Lower leg skin (tissue), 4 donors: ENCODE measurements at places on chromosomes 1 and 21. TPM values are rescaled to one million over a fixed set of nuclear protein-coding genes. Genes with fewer than 3 reads are reported as not detected.

- no peak for DNase-seq
Observed at GRCh38 chr1:62905872-62906271, 121.9 kb downstream of the ATG4C start.

DNA sequence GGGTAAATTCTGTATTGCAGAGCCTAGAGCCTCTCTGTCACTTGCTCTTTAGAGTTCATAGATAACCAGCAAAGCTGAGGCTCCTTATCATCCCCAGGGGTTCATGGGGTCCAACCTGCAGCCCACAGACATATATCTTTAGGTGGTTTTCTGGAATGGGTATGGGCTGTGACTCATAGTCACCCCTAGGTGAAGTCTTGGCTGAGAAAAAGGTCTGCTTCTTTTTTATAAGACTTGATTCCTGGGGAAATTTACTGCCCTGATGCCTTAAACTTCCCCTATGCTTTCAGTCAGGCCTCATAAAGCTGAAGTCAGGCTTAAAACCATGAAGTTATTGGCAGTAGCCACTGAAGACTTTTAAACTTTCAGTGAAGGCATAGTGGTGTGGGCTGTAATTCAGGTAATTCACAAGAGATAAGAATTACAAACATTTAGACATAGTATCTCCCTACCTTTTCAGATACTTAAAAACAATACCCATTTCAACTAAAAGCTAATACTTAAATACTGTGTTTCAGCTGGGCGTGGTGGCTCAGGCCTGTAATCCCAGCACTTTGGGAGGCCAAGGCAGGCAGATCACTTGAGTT, 46.8 kb downstream of the MACO1 start:
- no peak for DNase-seq

LAPTM5 gene
- 8.7 TPM for total RNA-seq

IL20 gene
- total RNA-seq = not detected

DNA sequence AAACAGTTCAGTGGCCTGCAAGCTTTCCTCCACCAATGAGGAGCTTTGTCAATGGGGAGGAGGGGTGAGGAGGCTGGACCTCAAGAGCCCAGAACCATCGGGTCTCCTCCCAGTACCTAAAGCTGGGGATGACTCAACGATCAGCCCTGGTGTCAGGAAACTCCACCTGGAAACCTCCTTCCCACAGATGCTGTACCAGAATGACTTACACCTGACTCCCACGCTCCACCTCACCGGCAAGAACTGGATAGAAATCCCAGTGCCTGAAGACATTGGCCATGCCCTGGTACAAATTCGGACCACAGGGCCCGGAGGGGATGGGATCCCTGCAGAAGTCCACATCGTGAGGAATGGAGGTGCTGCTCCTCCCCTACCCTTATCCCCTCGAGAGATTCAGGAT, 11.4 kb downstream of the TMEM81 start:
- DNase-seq = peak; percentile 68

BRINP2 gene
- 0.42 TPM for total RNA-seq

GRCh38 chr1:192849442-192849841, 40.6 kb downstream of the RGS2 start:
- no peak for DNase-seq

SH2D1B gene
- not detected for total RNA-seq

MYBPHL gene
- not detected for total RNA-seq

DNA sequence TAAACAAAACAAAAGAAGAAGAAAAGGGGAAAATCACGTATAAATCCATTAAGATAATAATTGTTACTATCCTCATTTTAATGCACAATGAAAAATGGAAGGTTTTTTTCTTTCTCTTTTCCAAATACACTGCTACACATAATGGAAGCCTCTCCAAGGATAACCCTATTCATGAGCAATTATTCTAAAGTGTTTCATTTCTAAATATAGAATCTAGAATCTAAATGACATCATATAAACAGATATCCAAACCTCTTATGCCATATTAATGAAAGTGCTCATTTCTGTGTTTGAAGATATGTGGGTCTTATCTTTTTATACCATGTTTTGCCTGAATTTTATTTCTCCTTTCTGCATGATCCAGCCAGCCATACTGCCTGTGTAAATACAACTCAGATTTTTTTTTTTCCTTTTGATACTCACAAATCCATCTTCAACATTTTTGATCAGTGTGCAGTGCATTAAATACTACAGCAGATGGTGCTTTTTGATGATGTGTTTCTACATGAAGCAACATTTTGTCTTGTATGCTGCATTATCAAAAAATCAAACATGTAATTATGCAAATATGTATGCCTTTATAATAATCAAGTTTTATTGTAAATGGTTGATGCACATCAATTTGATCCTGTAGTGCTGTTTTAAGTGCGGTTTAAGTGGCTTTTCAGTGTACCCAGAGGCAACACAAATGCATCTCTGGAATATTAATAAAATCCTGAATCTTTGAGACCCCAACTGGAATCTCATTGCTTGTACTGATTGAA, 625.6 kb upstream of the PTBP2 start:
- DNase-seq = no peak

- no peak for DNase-seq
Observed at GRCh38 chr1:212178851-212179250, 106.4 kb upstream of the PPP2R5A start.

DNA sequence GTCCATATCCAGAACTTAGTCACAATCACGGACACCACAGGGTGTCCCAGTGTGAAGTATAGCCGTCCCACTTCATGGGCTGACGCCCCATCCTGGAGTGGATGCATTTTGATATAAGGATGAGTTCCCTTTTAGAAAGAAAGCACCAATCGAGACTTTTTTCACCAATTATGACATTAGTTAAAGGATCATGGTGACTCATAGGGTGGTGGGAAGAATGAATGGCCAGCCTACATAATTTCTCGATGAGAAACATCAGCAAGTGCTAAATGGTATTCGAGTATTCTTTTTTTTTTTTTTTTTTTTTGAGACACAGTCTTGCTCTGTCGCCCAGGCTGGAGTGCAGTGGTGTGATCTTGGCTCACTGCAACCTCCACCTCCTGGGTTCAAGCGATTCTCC, 38.5 kb upstream of the USP1 start:
- DNase-seq = no peak

- DNase-seq = no peak
Observed at GRCh38 chr1:46539972-46540371, 11.5 kb downstream of the KNCN start.

PINK1 gene
- total RNA-seq = 166 TPM

- no peak for DNase-seq
Observed at GRCh38 chr1:241675983-241676382, 23.9 kb downstream of the WDR64 start.

- DNase-seq = no peak
Observed at GRCh38 chr1:109547463-109548320, 723 bp upstream of the GNAI3 start.

DNA sequence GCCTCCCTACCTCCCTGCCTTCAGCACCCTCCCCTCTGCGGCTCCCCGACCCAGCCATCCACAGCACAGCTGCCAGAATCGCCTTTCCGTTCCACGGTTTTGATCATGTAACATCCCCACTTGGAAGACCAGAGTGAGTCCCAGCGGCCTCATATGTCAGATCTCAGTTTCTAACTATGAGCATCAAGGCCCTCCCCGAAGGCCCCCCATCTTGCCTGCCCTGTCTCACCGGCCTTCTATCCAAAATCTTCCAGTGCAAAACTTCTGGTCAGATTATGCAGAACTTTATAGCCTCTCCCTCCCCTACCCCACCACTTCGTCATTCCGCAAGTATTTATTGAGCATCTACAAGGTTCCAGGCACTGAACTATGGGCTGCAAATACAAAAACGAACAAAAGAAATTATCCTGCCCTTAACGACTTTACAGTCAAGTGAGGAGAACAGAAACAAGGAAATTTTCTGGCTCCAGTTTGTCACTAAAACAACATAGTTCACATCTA, 20.3 kb upstream of the LMX1A start:
- no peak for DNase-seq

GNG4 gene
- not detected for total RNA-seq

GRCh38 chr1:23530747-23531561, at the start of gene E2F2:
TSS of gene E2F2 (minus strand) at chr1:23531233. CDS start at chr1:23530793, 440 bp downstream.
- peak; percentile 97 for DNase-seq

GRCh38 chr1:238153939-238154338, 263.2 kb upstream of the ZP4 start:
- DNase-seq = no peak

TFF2 gene
- total RNA-seq = not detected

GRCh38 chr1:229121845-229122436, 149.0 kb upstream of the RAB4A start:
- DNase-seq = no peak
